ENCODE measurements at places on chromosomes 3 and 15.

GRCh38 chr3:111071257-111072030, at the start of gene NECTIN3:
TSS of gene NECTIN3 (plus strand) at chr3:111071816. CDS start at chr3:111072018, 202 bp downstream.
- DNase-seq: peak; percentile 70

DNA sequence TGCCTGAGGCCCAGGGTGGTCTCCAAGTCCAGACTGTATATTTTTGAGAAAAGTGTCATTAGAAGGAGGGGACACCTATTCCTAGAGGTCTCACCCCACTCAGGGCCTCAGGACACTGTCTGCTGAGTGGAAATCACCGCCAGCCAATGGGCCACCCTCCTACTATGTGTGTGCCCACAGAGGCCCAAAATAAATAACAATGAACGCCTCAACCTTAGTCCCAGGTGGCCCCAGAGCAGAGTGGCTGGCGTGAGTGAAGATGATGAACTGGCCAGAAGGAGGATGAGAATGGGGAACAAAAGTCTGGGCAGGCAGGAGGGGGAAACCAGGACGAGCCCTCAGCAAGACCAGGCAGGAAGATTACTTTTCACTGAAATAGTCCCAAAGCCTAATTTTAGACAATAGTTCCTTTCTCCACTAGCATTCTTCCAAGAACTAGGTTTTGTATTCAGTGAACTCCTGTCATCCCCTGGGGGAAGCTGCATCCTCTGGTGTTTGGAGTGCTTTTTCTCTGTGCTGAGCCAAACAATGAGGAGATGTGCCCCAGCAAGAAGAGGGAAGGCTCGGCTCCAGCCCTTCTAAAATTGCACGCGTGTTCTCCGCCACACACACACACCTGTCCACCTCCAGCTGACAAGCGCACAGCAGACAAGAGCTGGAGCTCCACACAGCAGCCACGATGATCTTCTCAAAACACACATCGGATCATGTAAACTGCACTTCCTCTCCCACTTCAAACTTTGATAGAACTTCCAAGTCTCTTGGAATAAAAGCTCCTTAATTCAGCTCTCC, 72.2 kb downstream of the ADCY5 start:
- no peak for DNase-seq

DNA sequence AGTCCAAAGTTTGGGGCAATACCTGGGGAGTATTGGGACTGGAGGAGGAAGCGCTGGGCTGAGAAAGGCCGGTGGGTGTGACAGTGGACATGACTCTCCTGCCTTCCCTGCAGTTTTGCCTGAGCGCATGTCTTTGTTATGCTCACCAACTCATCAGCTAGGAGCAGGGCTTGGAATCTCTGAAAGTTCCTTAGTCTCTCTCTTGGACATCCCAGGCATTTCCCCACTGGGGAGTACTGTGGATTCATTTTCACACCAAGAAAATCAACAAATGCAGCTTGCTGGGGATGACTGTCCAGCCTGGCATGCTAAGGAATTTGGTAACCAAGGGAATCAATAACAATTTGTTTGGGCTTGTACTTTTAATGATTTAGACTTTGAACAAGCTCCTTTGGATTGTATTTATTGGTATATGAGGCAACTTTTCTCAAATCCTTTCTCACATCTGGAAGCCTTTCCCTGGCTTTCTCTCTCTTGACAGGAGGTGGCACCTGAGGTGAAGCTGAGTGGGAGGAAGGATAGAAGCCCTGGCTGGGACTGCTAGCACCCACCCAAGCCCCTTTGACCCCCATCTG, 48.5 kb upstream of the CHST2 start:
- DNase-seq: no peak

DNA sequence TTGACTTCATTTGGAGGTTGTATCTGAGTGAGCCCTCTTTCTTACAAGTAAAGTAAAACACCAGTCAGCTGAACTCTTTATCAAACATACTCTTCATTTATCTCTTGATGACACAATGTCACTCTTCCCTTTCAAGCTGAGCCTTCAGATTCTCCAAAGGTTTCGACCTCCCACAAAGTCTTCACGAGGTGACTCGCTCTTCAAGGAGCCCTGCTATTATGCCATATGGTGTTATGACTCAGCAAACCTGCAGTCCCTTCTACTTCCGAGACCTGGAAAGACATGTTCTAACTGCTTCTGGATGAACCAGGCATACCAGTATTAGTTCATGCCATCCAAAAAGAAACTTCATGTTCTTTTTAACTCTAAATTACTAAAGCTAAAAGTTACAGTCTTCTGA, 23.1 kb downstream of the AADAC start:
- peak; percentile 53 for DNase-seq

DNA sequence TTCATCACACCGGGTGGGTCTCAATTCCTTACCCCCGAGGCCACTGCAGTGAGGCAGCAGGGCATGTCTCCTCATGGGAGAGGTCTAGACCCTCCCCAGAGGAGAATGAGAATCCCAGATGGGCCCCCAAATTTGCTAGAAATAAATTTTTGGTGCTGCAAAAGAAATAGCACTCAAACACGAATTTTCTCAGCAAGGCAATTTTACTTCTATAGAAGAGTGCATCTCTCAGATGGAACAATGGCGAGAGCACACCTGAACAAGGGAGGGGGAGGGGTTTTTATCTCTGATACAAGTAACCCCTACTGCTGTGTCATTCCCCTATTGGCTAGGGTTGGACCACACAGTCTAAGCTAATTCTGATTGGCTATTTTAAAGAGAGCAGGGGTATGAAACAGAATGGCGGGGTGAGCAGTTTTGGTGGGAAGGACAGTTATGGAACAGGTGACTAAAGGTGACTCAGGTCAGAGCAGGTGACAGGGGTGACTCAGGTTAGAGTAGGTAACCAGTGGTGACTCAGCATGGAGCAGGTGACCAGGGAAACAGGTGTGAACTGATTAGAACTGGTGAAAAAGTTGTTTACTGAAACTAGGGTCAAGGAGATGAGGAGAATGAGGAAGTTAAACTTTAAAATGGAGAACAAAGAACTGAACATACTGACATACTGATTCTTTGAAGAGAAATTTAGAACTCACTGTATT, 93.0 kb upstream of the WNT7A start:
- no peak for DNase-seq
